ENCODE measurements at places on chromosomes 16 and 17. TPM values are rescaled to one million over a fixed set of nuclear protein-coding genes. Genes with fewer than 3 reads are reported as not detected.
A peak's percentile ranks its signal among the peaks of the same experiment; 100 is the strongest.

DNA sequence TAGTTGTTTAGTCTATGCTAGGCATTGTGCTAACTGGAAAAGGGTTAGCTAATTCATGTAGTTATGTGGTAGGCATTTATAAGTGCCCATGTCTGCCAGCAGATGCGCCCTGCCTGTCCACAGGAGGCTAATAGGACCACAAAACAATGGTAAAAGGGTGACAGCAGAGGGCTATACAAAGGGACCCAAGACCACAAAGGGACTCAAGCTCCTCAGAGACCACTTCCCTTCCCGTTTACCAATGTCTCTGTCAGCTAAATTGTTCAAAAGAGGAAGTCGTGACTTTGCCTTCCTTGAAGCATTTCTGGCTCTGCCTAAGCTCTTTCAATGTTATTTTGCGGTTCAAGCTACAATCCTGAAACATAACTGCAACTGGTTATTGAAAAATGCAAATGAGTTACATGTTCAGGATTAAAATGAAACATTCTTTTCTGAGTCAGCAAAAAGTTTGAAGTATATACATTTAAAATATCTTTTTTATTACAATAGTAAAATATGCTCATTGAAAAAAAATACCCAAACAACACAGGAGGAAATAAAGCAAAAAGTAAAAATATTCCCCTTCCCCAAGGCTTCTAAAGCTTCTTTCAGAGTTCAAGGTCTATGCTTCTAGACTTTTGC is 149.2 kb downstream of the MAF start:
- H3K4me3 ChIP-seq, result no peak overlapping the region
- H3K27ac ChIP-seq, result no peak overlapping the region
- no peaks in the 10 kb centered on the region for H3K4me1 ChIP-seq
- peaks cover 49% of the 10 kb centered on the region for H3K27me3 ChIP-seq
- DNase-seq, result no peak

- H3K4me1 ChIP-seq, result peaks cover 53% of the 10 kb centered on the region
- no peaks in the 10 kb centered on the region for H3K36me3 ChIP-seq
- H3K27ac ChIP-seq, result peak overlapping the region; percentile 90
- DNase-seq, result no peak
- H3K27me3 ChIP-seq, result no peaks in the 10 kb centered on the region
Observed at GRCh38 chr16:84514874-84515835, 10.7 kb upstream of the MEAK7 start.

DNA sequence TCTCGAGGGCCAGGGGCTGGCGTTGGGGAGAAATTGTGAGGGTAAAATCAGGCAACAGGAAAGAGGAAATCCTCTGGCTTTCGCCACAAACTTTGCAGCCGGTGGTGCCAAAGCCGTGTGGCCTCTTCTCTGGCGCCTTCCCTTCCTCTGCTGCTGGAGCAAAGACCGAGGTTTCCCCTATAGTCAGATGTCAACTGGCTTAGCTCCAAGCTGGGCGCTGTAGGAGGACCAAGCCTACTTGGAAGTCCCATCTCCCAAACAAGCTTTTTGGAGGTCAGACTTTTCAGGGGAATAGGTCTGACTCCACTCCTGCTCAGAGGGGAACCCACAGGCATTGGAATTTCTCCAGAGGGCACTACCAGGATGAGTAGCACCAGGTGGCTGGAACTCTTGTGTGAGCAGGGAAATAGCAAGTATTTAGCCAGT is 5.0 kb downstream of the IGFBP4 start:
- peaks cover 17% of the 10 kb centered on the region for H3K27me3 ChIP-seq
- peaks cover 41% of the 10 kb centered on the region for H3K4me1 ChIP-seq
- no peaks in the 10 kb centered on the region for H3K36me3 ChIP-seq
- H3K27ac ChIP-seq, result no peak overlapping the region

Gene ST6GALNAC2
- total RNA-seq, result 1.5 TPM

DNA sequence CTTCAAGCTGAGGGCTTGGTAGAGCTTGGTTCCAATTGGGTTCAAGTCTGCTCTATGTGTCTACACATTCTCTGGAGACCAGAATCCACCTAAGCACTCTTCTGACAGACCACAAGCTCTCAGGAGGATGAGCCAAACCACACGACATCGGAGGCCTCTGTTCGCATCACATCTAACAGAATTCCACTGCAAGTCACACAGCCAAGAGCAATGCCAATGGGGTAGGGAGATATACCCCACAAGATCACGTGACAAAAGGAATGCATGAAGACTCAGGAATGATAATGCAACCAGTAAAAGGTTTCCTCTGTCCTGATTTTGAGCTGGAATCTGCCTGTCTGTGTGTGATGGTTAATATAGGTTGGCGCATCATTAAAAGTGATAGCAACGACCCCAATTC is 46.6 kb upstream of the RPL38 start:
- no peak for DNase-seq
- H3K4me3 ChIP-seq, result no peak overlapping the region
- peaks cover 22% of the 10 kb centered on the region for H3K27me3 ChIP-seq

DNA sequence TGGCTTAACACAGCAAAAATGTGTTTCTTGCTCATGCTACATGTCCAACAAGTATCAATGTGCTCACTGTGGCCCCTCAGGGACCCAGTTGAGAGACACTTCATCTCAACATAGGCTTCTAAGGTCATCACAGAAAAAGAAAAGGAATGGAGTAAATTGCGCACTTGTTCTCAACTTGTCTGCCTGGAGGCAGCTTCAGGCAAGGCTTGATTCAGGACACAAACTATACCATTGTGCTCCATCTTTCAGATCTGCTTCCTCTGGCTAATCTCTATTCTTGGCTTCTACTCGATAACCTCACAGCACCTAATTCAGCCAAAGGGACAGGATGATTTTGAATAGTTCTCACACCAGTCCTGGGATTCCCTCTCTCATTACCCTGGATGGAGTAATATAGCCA is 35.6 kb downstream of the HS3ST2 start:
- no peaks in the 10 kb centered on the region for H3K4me1 ChIP-seq
- no peaks in the 10 kb centered on the region for H3K36me3 ChIP-seq
- H3K27ac ChIP-seq, result no peak overlapping the region
- DNase-seq, result no peak
- no peak overlapping the region for H3K4me3 ChIP-seq
- H3K27me3 ChIP-seq, result peaks cover 47% of the 10 kb centered on the region

Gene GHDC
- total RNA-seq, result 10.7 TPM

Gene PRSS33
- not detected for total RNA-seq

Gene CDRT15
- not detected for total RNA-seq

- no peak overlapping the region for H3K4me3 ChIP-seq
- no peaks in the 10 kb centered on the region for H3K27me3 ChIP-seq
- peaks cover 3% of the 10 kb centered on the region for H3K36me3 ChIP-seq
- DNase-seq, result no peak
Observed at GRCh38 chr16:65896448-65897153, 469.9 kb upstream of the CDH5 start.

DNA sequence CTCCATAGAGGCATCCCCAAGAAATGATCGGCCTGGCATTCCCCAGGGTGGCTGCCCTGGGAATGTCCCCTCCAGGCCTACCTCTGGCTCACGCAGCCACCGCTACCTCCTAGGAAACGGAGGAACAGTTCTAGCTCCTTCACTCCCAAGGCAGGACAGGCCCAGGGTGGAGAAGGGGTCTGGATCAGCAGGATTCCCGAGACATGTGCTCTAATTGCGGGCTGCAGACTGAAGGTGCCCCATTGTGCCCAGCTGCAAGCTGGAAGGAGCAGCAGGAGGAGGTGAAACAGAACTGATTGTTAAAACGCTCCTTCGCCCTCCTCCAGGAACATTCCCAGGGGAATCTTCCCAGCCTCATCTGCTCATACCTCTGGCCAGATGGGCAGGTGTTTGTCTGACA is 40.8 kb downstream of the SCNN1G start:
- H3K36me3 ChIP-seq, result no peaks in the 10 kb centered on the region
- no peak for DNase-seq
- H3K27ac ChIP-seq, result no peak overlapping the region
- no peaks in the 10 kb centered on the region for H3K4me1 ChIP-seq
- no peak overlapping the region for H3K4me3 ChIP-seq
- H3K27me3 ChIP-seq, result peaks cover 39% of the 10 kb centered on the region

DNA sequence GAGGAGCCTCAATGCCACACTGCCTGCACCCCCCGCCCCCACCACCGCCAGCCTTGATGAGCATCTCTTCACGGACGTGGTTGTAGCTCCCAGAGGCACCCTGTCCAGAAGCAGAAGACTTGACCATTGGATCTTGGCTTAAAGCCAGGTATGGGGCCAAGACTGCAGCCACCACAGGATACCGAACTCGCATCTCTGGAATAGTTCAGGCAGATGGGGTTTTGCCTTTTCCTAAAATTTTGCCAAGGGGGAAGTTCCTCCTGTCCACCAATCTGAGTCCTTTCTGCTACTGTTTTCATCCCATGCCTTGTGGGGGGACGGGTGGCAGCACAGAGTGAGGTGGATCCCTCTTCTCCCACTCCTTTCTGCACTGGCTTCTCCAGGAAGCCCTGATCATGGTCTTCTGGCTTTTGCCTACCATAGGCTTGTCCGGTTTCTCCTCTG is 939 bp downstream of the CORO6 start:
- no peak for DNase-seq
- peaks cover 13% of the 10 kb centered on the region for H3K4me1 ChIP-seq
- H3K27me3 ChIP-seq, result peaks cover 53% of the 10 kb centered on the region

DNA sequence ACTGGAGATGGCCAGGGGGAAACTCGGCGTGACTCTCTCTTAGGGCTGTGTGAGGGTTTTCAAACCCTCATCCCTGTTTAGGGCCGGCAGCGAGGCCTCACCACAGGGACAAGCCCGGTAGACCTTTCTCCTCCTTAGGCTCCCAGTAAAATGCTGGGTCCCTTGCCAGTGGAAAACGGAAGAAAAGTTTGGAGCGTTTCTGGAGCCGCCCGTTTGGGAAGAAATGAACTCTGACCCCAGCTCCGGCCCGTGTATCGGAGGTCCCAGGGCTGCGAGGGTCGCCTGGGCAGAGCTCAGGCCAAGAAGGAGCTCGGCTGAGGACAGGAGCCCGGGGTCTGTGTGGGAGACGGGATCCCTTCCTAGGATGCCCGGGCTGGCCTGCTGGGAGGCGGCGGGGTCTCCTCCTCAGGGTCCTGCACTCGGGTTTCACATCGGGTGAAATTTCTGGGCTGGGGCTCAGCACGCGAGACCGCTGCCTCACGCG is 23.2 kb downstream of the ZNF213 start:
- no peaks in the 10 kb centered on the region for H3K36me3 ChIP-seq
- H3K27ac ChIP-seq, result peak overlapping the region; percentile 95

Gene SEPTIN1
- total RNA-seq, result 0.86 TPM

Gene RHBDL3
- 1.2 TPM for total RNA-seq

- H3K4me3 ChIP-seq, result peak overlapping the region; percentile 47
- no peaks in the 10 kb centered on the region for H3K27me3 ChIP-seq
- H3K27ac ChIP-seq, result no peak overlapping the region
- H3K4me1 ChIP-seq, result peaks cover 3% of the 10 kb centered on the region
- peak; percentile 95 for DNase-seq
Observed at GRCh38 chr16:70653809-70654771, 7.7 kb downstream of the IL34 start.

DNA sequence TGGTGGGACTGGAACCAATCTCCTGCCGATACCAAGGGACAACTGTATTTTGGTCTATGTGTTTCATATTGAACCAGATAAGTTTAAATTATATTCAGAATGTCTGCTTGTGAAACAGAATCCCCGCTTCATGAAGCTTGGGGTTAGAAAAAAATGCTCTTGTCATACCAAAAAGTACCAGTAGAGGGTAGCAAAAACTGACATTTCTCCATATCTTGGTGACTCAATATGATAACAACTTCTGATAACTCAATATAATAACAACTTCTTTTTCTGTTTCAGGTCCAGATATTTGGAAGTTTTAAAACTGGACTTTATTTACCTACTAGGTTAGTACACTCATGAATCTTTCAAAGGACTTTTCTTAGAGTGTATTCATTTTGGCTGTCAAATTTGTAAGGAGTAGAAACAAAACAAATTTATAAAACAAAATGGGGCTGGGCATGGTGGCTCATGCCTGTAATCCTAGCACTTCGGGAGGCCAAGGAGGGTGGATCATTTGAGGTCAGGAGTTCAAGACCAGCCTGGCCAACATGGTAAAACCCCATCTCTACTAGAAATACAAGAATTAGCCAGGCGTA is 52.3 kb upstream of the ADCY7 start:
- DNase-seq, result no peak
- H3K4me3 ChIP-seq, result no peak overlapping the region
- peaks cover 16% of the 10 kb centered on the region for H3K4me1 ChIP-seq

Gene VMO1
- total RNA-seq, result 2.3 TPM

Gene RNF227
- total RNA-seq, result 3.0 TPM

DNA sequence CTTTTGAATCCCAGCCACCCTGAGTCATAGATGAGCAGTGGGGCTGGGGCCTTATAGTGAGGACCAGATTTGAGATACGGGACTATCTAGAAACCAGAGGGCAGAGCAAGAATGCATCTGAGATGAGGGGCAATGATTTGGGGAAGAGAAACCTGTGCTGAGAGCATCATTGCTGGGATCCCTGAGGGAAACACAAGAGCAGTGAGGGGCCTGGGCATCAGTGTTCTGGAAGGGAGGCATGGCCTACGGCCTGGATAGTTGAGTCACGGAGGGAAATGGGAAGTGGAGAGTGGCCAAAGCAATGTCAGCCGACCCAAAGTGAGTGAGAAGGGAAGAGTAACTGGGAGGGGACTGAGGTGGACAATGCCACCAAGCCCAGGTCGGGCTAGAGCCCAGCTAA is 5.2 kb downstream of the CAMTA2 start:
- no peaks in the 10 kb centered on the region for H3K27me3 ChIP-seq
- no peak for DNase-seq
- H3K27ac ChIP-seq, result no peak overlapping the region
- peaks cover 11% of the 10 kb centered on the region for H3K36me3 ChIP-seq

Gene CDH11
- 333 TPM for total RNA-seq

DNA sequence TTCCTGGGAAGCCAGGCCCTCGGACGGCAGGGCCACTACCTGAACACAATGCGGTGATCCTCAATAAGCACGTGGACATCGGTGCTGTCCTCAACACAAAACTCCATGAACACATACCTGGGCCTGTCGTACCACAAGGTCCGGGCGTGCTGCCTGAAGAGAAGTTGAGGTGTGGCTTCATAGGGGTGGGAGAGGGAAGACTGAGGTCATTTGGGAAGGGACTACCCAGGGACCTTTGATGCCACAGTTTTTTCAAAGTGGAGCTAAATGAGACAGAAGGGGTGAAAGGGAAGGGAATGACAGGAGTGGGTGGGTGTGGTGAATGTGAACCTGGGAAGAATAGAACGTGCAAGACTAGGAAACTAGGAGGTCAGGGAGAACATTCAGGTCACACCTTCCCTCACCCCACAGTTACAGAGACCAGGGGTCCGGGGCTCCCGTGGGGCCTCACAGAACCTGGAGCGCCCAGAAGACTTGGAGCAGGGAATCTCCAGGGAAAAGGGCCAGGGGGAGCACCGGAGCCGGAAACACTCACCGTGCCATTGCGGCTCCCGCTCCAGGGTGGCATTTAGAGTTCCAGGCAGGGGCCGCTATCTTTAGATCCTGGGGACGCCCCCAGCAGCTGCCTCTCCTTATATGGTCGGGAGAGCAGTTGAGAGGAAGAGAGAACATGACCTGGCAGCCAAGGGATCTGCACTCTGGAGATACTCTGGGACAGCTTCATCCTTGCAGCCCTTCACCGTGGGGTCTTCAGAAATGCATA is at the start of gene PTGES3L:
PTGES3L (minus strand) TSS at position 570 of the 763 bp plus-strand sequence; CDS start at position 543, 27 bp downstream.
- peak within 1 kb of the TSS; percentile 97 for H3K4me3 ChIP-seq
- DNase-seq, result no peak
- peak within 1 kb of the TSS; percentile 99 for H3K27ac ChIP-seq
- H3K4me1 ChIP-seq, result peaks cover 28% of the 10 kb centered on the region
